ENCODE measurements at places on chromosomes 7 and 10.

- no peak for DNase-seq
Observed at GRCh38 chr7:2785071-2785500, 59.0 kb downstream of the GNA12 start.

- no peak for DNase-seq
Observed at GRCh38 chr7:7868572-7868899, 100.1 kb upstream of the GLCCI1 start.

DNA sequence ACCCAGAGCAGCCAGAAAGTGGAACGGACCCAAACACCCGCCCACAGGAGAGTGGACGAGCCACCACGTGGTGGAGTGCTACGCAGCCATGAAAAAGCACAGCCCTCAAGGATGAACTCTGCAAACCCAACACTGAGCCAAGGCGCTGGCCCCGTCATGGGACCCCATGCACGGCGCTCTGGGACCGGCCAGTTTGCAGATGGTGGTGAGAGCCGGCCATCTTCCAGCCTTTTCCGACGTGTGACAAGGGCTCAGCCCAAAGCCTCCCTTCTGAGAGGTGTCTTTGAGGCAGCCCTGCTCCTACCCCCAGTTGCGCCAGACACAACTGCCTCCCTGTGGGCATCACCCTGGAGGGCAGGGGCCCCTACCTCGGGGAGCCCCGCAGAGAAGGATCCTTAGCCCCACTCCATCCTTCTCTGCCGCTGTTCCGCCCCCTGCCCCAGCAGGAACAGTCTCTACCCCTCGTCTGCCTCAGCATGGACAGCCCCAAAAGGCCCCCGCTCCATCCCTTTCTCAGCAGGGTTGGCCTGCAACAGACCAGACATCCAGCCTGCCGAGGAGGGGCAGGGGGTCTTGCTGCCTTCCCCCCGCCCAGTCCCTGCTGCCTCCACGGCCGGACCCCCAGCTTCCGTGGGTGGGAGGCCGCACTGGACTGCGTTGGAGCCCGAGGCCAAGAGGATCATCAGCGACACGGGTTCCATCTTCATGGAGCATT, 75.7 kb downstream of the MICALL2 start:
- no peak for DNase-seq

DNA sequence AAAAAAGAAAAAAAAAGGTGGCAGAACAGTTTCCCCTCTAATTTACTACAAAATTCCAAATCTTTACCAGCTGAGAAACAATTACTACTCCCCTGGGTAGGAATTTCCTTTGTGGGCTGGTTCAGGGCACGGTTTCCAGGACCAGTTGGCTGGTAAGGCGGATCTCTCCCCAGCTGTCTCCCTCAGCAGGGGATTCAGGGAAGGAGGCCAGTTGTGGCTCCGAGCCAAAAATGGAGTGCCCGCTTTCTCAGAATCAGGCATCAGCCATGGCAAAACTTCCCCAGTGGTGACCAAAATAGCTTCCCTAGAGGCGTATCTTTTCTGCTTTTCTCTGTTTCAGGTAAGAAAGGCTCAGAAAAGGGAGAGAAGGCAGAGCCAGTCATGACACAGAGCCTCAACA, 91.2 kb downstream of the ZNF22 start:
- DNase-seq: no peak

- DNase-seq: no peak
Observed at GRCh38 chr7:128800567-128800966, 8.8 kb downstream of the CCDC136 start.

DNA sequence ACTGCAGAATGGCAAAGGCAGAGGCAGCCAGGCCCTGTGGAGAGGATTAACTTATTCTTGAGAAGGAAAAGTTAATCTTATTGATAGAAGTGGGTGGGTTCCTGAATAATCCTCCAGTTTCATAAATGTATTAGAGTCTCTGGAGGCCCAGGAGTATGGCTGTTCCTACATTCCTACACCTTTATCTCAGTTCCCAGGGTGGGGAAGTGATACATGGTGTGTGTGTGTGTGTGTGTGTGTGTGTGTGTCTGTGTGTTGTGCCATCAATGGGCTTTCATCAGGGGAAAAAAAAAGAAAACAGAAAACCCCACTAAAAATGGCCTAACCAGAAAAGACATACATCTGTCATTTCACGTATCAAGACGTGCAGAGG, 22.0 kb upstream of the GSDME start:
- DNase-seq: no peak

- no peak for DNase-seq
Observed at GRCh38 chr10:110652475-110653118, 8.5 kb downstream of the RBM20 start.

DNA sequence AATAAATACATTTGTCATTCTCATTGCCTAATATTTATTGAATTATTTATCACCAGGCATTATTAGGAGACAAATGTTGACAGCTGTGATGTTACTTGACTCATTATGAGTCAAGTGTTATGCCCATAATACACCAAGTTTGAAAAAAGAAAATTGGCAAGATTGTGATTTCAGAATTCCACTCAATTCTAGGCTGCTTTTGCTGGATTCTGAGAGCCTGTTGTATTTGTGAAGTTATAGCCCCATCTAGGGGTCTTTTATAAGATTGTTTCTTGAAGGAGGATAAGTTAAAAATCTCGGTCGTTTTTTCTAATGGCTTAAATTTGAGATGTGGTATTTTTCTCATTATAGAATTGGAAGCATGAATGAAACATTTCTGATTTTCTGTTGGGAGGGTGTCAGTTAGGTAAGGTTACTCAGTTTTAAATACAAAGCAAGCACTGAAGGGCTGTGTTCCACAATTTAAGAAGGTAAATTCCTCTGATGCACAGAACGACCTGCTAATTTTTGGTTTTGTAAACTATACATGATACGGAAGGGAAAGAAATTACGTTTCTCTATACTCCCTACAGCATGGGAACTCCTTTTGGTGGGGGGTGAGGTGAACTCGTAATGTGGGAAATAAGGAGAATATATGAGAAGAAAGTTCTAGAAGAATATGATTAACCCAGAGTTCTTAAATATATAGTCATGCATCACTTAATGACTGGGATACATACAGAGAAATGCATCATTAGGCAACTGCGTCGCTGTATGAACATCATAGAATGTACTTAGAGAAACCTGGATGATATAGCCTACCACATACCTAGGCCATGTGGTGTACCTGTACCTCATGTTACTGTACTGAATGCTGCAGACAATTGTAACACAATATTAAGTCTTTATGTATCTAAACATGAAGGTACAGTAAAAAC, 2.6 kb downstream of the STK31 start:
- DNase-seq: no peak

DNA sequence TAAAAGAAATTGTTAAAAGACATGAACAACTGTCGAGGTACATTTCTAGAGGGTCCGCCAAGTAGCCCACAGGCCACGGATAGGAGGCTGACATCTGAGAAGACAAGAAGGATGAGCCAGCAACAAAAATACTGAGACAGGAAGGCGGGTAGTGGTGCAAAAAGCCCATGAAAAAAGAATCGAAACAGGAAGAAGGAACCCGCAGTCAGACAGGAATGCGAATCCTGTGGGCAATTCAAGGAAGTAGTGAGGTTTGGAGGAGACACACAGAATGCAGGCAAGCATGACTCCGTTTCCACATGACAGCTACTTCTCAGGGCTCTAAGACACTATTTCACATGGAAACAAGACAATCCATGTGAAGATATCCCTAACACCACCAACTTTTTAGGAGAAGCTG, 125.2 kb downstream of the DOCK4 start:
- DNase-seq: no peak

DNA sequence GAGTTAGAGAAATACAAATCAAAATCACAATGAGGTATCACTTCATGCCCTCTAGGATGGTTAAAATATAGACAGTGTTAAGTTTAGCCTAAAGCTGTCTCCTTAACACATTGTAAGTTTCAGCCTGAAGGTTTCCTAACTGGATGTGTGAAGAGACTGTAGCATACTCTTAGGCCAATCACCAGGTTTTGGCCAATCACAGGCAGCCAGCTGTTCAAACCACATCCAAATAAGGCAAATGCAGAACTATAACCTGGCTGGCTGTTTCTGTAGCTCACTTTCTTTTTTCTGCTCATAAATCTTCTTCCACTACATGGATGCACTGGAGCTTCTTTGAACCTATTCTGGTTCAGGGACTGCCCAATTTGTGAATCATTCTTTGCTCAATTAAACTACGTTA, 19.7 kb downstream of the ESYT2 start:
- no peak for DNase-seq

DNA sequence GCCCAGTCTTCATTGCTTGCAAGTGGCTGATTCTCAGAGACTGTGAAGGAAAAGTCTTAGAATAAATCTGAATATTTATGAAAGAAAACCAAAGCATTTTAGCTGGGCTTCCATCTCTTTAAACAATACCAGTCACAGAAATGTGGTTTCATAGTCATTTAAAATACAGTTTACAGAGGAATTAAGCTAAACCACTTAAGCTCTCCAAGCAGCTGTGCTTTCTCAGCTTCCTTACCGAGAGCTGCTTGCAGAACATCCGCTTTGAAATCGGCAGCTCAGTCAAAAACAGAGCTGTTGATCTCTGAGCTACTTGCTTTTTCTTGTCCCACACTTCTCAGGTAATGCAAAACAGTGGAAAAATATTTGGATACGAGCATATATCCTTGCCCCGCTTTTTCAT, 134.5 kb downstream of the DYNC1I1 start:
- no peak for DNase-seq

DNA sequence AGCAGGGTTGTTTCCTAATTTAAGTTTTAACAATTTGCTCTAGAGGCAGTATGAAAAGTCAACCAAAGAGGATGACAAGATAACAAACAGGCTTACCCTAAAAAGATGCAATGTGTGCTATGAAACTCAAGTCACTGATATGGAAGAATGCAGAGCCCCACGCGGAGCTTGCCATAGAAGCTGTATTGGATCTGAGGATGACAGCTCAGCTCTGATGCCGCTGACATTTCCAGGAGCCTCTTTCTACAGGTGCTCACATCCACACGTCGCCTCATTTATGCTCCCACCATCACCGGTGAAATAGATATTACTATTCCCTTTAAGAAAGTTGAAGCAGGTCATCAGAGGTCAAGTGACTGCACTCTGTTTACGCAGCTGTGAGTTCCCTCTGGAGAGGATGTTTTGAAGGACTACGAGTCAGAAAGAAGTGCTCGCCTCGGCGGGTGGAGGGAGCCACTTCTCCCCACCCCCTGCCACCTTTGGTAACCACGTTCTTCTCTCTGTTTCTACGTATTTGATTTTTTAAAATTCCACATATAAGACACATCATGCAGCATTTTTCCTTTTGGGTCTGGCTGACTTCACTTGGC, 275.4 kb downstream of the GLRX3 start:
- DNase-seq: no peak

DNA sequence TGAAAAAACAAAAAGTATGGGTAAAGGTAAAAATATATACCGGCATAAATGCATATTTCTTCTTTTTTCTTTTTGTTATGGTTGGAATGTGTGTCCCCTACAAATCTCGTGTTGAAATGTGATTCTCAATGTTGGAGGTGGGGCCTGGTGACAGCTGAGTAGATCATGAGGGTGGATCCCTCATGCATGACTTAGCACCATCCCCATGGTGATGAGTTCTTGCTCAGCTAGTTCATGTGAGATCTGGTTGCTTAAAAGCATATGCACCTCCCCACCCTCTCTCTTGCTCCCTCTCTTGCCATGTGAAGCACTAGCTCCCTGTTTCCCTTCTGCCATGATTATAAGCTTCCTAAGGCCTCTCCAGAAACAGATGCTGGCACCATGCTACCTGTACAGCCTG, 93.3 kb downstream of the HYCC1 start:
- DNase-seq: no peak

DNA sequence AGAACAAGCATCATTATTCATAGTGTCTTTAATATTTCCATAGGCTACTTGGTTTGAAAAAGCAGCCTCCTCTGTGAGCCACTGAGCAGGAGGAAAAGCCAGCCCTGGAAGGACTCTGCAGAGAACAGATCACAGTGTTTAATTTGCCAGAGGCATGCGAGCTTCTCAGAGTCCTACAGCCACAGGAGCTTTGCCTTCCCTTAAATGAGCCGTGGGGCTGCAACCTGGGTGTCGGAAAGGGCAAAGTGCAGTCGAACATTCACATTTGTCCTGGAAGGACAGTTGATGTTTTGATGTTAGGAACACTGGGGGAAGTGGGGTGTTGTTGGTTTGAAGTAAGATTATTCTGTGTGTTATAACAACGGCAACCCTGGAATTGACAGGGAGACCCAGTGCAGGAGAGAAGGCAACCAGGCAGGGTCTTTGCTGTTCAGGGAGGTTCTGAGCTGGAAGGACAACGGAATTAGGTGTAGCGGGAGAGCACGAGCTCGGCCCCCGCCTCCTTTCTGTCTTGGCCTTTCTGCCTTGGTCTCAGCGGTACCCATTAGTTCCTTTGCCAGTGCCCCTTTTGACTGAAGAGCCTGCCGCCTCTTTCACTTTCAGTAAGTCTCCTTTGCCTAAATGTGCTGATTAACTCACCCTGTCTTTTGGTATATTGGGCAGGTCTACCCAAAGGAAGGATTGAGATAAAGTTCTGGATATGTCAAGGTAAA, 192.3 kb upstream of the PITRM1 start:
- no peak for DNase-seq

DNA sequence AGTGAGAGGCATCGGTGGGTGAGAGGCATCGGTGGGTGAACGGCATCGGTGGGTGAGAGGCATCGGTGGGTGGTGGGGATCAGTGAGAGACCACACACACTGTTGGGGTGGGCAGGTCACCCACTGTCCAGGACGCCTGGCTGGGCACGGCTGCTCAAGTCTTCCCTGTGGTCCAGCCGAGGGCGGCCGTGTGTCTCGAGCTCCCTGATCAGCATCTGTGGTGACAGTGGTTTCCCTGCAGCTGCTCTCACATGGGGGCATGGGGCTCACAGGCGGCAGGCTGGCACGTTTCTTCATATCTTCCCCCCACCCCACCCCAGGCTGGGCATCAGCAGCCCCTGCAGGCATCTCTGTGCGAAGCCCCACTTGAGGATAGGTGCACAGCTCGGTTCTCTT, 78.2 kb downstream of the NKX6-2 start:
- no peak for DNase-seq

DNA sequence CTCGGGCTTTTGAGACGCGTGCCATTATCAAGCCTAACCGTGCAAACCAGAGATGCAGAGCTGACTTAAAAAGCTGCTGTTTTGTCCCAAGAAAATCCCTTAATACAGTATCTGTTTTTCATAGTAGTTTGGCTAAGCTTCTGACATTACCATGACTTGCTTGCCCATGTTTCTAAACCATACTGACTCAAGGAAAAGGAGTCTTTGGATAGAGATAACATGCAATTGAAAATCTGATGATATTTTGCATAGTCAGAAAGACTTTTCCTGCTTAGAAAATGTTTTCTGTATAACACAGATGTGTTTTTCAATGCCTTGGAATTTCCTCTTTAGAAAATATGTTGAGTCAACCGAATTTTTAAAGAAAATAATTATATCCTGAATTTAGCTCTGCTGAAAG, 21.5 kb upstream of the AKR1E2 start:
- DNase-seq: no peak

GRCh38 chr7:31720366-31720765, 33.4 kb downstream of the PPP1R17 start:
- DNase-seq: no peak

GRCh38 chr10:89879121-89879520, 177.7 kb downstream of the KIF20B start:
- no peak for DNase-seq

GRCh38 chr10:112475575-112476218, 28.7 kb downstream of the VTI1A start:
- DNase-seq: no peak

GRCh38 chr10:97736403-97736901, 476 bp upstream of the ZFYVE27 start:
- DNase-seq: no peak

All from activated gamma-delta T cell treated with Interleukin-2 at 50 U/mL for 16 hours (primary cell).